ENCODE measurements at places on chromosomes 3 and 15.

DNA sequence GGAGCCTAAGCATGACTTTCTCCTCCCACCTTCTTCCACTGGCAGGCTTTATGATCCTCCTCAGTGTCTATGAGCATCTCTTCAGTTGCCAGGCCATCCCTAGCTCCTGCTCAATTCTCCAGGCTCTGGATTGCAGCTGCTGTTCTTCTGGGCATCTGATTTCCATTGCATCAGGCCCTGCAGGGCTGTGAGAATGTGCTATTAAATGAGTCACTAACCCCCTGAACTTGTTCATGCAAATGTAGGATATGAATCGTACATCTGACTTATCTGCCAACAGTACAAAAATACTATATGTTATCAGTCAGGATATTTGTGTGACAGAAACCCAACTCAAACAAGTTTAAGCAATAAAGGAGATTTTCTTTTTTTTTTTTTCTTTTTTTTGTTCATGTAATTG lies 11.9 kb downstream of the GPR176 start:
- DNase-seq = no peak

- no peak for DNase-seq
Measured at GRCh38 chr3:141448606-141449220, 38.1 kb upstream of the RASA2 start.

GRCh38 chr3:74139648-74140047 lies 474.8 kb downstream of the CNTN3 start:
- DNase-seq = no peak

- no peak for DNase-seq
Measured at GRCh38 chr3:162719684-162720341, 1223.2 kb downstream of the OTOL1 start.

- DNase-seq = no peak
Measured at GRCh38 chr3:47612178-47612577, 33.5 kb upstream of the CSPG5 start.

DNA sequence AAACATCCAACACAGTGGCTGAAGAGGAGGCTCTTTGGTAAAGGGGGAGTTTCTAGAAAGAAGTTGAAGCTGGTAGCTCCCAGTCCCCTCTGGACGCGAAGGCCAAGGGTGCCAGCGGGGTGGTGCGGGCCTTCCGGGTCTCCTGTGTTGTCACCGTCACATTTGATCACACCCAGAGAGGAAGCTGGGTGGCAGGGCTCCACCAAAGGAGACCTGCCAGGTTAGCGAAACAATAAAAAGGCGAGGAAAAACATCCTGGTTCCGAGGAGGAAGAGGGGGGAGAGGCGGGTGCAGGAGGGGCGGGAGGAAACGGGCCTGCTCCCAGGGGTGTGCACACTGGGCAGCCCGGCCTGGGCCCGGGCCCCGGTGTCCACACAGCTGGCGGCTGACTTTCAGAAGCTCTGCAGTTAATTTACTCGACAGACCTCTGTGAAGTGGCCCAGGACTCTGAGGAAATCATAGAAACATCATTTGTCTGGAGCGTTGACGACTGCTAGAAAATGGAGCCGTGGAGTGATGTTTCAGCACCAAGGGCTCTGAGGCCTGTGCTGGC lies 12.1 kb downstream of the HEG1 start:
- no peak for DNase-seq

DNA sequence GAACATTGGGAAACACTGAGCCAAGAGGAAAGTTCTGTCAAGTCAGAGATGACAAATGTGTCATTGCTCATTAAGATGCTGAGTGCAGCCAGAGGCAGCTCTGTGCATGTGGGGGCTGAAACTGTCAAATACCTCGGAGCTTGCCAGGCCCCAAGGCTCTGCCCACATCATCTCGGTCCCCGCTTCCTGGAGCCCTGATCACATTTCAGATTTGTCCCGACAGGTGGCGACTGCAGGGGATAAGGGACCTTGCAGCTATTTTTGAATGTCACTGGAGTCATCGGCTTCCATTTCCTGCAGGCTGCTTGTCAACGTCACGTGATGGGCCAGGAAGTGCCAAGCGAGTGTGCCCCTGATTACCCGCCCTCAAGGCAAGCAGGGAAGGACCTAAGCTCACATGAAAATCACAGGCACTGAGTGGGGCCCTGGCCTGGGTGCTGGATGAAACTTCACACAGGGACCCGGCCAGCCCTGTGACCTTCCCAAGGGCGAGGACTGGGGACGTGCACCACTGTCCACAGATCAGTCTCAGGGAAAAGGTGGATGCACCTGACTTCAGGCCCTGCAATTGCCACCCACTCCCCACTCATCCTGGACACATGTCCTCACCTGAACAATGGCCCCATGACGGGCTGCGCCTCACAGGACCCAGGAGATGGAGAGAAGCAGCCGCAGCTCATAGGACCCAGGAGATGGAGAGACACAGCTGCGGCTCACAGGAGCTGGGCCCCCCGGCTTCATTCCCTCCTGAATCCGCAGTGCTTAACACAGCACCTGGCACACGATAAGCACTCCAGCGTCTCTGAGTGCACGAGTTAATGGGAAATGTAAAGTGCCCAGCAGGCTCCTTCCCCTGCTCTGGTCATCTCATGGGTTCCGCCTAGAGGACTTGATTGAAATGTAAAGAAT lies 73.4 kb downstream of the NUP210 start:
- DNase-seq = peak; percentile 50

GRCh38 chr3:112459750-112460149 lies 39.5 kb downstream of the BTLA start:
- no peak for DNase-seq

DNA sequence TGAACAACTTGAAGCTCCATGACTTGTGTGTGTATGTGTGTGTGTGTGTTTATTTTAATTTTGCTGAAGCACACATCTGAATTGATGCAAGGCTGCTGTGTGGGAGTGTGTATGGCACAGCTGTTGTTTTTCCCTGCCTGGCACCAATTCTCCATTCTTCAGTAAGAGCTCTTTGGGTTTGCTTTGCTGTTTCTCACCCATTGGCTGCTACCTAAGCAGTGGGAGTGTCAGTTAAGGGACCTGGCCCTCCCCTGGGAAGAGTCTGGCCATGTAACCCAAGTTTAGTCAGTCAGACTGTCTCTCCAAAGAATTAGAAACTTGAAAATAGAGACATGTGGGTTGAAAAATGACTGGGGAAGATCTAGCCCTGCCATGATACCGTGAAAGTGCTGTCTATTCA lies 126.2 kb upstream of the SYNPR start:
- no peak for DNase-seq

DNA sequence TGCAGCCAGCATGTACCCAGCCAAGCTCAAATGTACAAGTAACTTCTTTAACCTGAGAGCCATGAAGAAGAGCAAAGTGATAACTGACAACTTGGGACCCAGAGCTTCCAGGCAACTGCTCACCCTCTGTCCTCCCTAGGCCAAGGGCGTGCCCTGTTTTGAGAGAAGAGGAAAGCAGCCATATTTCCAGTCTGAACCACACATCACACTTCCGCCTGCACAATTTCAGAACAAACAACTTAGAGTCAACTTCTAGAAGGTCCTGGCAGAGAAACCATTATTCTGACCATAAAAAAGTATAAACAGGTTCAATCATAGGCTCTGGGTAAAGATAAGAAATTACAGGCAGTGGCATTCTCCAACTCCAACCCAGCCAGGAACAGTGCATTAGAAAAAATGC lies 50.1 kb downstream of the ITGB5 start:
- no peak for DNase-seq

GRCh38 chr3:186964071-186964470 lies 33.7 kb downstream of the ST6GAL1 start:
- DNase-seq = no peak

DNA sequence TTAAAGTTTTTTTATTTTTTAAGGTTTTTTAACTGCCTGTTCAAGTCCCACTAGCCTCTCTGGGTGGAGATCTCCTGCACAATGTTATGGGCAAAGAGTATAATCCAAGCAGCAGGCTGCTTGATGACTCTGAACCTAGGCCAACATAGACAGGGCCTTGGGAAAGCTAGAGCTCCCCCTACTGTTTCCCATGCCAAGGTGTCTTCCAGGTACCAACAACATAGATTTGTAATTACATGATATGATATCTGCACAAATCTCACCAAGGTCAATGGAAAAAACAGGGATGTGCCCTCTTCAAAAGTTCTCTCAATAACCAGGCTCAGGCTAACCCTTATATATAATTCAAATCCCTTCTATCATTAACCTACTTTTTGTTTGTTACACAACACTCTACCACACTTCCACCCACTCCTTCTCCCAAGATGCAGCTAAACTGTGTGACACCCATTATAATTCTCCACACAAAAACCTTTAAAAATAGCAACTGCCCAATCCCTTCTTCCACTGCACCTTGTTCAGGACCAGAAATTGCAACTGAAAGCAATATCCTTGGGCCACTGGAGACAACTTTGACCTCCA lies 43.8 kb downstream of the RBM15B start:
- peak; percentile 80 for DNase-seq

DNA sequence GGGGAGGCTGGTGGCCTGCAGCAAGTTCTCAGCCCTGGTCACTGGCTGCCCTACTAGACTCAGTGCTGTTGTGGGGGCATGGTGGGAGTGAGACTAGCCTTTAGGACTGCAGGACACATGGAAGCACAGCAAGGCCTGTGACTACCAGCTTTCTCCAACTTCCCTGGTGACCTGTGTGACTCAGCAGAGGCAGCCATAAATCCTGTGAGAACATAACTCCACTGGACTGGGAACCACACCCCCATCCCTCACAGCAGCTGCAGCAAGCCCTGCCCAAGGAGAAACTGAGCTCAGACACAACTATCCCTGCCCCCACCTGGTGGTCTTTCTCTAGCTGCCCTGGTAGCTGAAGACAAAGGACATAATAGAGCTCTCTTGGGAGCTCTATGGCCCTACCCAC lies 111.3 kb downstream of the DCLK3 start:
- DNase-seq = no peak

GRCh38 chr15:67550522-67550921 lies 8.0 kb downstream of the MAP2K5 start:
- DNase-seq = no peak

DNA sequence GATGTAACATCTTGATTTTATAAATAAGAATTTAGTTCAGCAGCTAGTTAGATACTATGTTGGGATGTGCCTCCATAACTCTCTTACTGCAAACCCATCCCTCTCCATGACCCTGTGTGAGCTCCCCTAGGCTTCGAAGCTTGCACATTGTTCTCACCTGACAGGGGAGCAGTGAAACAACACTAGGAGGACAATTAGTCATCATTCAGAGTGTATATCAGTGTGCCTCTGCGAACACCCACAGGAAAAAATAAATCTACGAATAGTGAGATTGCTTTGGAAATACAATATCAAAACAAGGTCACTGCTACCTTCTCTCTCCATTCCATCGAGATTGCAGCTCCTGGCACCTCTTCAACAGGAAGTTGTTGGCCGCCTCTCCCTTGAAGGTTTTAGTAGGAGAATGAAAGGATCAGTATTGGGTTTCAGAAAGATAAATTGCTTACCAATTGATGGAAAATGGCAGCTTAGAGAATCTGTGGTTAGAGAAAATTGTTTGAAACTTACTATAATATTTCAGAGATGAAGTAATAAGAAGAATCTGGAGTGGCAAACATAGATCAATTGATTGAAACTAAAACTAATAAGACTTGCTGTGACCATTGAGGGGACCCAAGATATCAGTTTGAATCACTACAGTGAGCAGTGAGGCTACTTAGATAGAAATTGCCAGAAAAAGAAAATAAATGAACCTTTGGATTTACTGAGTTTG lies 103.2 kb downstream of the CHL1 start:
- no peak for DNase-seq

- peak; percentile 34 for DNase-seq
Measured at GRCh38 chr3:9552252-9552999, 1.2 kb downstream of the LHFPL4 start.

GRCh38 chr15:34799149-34800101 lies 4.1 kb upstream of the ACTC1 start:
- DNase-seq = no peak
